ENCODE measurements at places on chromosomes 5 and 9. TPM values are rescaled to one million over a fixed set of nuclear protein-coding genes. Genes with fewer than 3 reads are reported as not detected.

Gene GARNL3
- 8.9 TPM for total RNA-seq

Gene MTAP
- total RNA-seq, result 9.1 TPM

Gene TMEM232
- 1.1 TPM for total RNA-seq

Gene TRIM32
- 13.9 TPM for total RNA-seq

Gene DOK3
- total RNA-seq, result 2.6 TPM

Gene MEGF9
- total RNA-seq, result 23.8 TPM

Gene ZNF608
- 38.7 TPM for total RNA-seq

Gene RNF183
- not detected for total RNA-seq

Gene C9orf152
- not detected for total RNA-seq

Gene TBCA
- 113 TPM for total RNA-seq

Gene WDR55
- 12.4 TPM for total RNA-seq

Gene IL13
- total RNA-seq, result not detected

Gene CDC20B
- not detected for total RNA-seq

Gene GLDC
- 0.39 TPM for total RNA-seq

Gene GALNT10
- 13.2 TPM for total RNA-seq

Data from right atrium auricular region (tissue), 2 donors.